ENCODE measurements at places on chromosomes 16 and 17. TPM values are rescaled to one million over a fixed set of nuclear protein-coding genes. Genes with fewer than 3 reads are reported as not detected.

The CCDC78 gene
- 3.5 TPM for total RNA-seq

The KRTAP4-4 gene
- not detected for total RNA-seq

The TEFM gene
- 18.7 TPM for total RNA-seq

The CEMP1 gene
- total RNA-seq, result 0.63 TPM

The CACNA1G gene
- total RNA-seq, result 1.4 TPM

DNA sequence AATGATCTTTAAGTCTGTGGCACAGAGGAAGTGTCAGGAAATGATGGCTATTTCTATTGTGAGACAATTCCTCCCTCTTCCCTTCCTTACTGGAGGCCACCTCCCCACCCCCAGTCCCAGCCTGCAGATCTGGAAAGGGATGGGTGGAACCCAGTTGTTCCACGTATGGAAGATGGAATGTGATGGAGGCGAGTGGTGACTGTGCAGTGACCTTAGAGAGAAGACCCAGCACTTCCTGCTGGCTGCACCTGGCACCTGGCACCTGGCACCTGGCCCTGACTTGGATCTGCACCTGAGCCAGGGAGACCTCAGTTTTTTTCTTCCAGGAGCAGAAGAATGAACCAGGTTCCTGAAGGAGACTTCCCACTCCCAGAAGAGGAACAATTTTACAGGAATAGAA, 33.0 kb upstream of the TMC5 start:
- no peak for DNase-seq

DNA sequence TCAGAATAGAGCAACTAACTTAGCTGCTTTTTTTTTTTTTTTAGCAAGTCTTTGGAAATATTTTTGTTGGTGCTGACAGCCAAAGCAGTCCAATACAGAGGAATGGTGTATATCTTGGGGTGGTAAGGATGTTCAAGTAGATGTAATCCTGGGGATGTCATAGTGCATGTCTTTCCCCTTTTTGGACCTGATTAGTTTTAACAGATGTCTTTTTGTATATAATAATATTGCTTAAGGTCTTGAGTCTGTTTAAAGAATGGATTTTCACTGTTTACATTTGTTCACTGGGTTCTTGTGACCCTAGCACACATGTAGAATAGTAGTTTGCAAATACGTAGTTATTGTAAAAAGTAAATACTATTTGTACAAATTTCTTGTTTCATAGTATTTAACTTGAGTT, 7.9 kb downstream of the TAF15 start:
- no peak for DNase-seq

DNA sequence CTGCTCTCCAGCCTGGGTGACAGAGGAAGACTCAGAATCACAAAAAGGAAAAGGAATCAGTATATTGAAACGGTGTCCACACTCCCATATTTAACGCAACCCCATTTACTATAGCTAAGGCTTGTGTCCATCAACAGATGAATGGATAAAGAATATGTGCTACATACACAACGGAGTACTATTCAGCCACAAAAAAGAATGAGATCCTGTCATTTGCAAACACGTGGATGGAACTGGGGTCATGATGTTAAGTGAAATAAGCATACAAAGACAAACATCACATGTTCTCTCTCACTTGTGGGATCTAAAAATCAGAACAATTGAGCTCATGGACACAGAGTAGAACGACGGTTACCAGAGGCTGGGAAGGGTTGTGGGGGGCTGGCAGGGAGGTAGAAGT, 55.1 kb downstream of the ZNF778 start:
- DNase-seq, result no peak

- DNase-seq, result no peak
Observed at GRCh38 chr17:67834634-67835033, 9.3 kb downstream of the BPTF start.

- DNase-seq, result no peak
Observed at GRCh38 chr17:3884188-3884587, 8.7 kb downstream of the CAMKK1 start.

- no peak for DNase-seq
Observed at GRCh38 chr17:59493867-59494266, 71.5 kb upstream of the DHX40 start.

DNA sequence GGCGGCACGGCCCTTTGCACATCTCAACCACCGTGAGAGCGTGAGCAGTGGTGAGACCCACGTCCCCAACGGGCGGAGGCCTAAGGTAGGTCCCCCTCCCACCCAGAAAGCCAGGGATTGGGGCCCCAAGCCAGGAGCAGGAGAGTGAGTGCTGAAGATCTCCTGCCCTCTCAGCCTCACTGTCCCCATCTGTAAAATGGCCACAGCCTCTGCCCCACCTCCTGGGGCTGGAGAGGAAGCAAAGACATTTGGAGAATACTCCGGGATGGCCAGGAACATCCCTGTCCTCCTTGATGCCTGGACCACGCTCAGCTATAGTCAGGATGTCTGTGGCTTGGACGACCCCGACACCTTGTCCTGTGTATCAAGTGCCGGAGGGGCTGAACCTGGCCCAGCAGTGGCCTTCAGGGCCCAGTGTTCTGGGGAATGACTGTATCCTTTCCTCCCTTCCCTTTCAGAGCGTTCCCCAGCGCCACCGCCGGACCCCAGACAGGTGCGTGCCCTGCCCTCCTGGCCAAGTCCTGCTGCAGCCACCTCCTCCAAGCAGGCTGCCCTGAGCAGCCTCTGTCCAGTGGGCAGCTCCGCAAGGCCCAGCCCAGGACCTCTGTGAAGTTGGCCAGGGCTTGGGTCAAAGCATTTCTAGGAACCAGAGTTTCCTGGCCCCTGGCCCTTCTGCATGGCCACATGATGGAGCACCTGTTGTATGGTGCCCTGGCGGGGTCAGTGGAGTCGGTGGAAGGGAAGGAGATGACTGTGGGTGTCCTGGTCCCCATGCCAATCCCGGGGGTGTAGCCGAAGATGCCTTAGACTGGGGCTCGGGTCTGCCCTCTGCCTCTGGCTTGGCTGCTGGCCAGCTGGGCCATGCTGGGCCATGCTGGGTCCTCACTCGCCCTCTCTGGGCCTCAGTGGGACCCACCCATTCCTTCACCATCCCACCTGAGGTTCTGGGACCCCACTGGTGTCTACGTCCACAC, 38.4 kb downstream of the ADCY7 start:
- DNase-seq, result no peak

DNA sequence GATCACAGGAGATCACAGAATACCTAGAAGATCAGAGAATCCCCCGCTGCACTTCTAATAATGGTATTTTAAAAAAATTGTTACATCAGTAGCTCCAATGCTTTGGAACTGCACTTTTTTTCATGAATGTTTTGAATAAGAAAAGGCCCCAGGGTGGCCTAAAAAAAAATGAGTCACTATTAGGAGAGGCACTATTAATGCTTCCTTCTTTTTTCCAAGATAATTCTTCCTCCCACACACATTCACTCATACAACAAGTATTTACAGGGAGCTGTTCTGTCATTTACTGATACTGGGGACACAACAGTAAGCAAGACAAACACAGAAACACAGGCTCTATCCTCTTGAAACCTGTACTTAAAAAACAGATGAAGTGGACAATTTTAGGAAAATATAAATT, 675 bp upstream of the PDZD9 start:
- DNase-seq, result no peak

- DNase-seq, result no peak
Observed at GRCh38 chr16:16059895-16060590, 110.6 kb downstream of the ABCC1 start.
